CD4-positive, alpha-beta T cell treated with Interleukin-15 for 4 hours (primary cell): ENCODE measurements at places on chromosomes 6 and 20.

- DNase-seq: no peak
Observed at GRCh38 chr20:11511821-11512220, 405.9 kb upstream of the BTBD3 start.

GRCh38 chr20:41717483-41717882 is 99.3 kb upstream of the CHD6 start:
- no peak for DNase-seq

- peak; percentile 42 for DNase-seq
Observed at GRCh38 chr6:40308533-40309306, 278.4 kb downstream of the LRFN2 start.

GRCh38 chr6:82160255-82160990 is 87.1 kb downstream of the IBTK start:
- DNase-seq: no peak

GRCh38 chr20:11676630-11677287 is 240.9 kb upstream of the BTBD3 start:
- DNase-seq: no peak

DNA sequence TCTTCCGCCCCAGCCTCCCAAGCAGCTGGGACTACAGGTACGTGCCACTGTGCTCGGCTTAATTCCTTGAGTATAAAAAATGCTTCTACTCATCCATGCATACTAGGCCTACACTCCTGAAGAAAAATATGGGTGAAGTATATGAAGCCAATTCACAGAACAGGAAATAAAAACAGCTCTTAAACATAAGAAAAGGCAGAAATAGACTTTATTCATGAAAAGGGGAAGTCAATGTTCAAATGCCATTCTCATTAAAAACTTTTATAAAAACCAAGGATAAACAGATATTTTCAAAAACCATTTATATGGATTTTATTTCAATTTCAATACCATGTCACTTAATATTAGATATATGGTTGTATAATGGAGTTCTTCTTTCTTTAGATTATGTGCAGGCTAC is 18.3 kb downstream of the SERPINB9 start:
- no peak for DNase-seq
